Activated T-helper 1 cell treated with anti-CD3 and anti-CD28 coated beads, Interleukin-12 subunit alpha, Interleukin-12 subunit beta, Interleukin-2, Interleukin-4 antibody, amounts not matched to agents 30 ng/mL and 10 ng/mL and 1 ng/mL, durations not matched to agents 14 hours and 24 hours and 36 hours (primary cell): ENCODE measurements at places on chromosomes 6 and 20.

- no peak for DNase-seq
Measured at GRCh38 chr6:131163886-131164285, 28.6 kb downstream of the AKAP7 start.

DNA sequence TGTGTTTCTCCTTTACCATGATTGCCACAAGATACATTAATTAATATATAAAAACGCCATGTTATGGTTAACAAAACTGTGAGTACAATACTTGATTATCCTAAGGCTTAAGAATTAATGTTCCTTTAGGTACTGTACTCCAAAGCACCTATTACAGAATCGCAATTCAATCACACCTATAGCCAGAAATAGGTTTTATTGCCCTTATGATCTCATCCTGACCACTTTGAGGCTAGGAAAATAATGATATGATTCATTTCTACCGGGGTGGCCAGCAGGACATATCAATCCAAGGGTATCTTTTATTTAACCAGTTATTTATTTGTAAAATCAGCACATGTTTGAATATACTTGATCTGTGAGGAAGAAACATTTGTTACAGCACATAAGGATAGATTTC lies 396.6 kb upstream of the GJE1 start:
- DNase-seq: no peak

- DNase-seq: peak; percentile 25
Measured at GRCh38 chr6:109187399-109188114, 92.2 kb downstream of the CEP57L1 start.

DNA sequence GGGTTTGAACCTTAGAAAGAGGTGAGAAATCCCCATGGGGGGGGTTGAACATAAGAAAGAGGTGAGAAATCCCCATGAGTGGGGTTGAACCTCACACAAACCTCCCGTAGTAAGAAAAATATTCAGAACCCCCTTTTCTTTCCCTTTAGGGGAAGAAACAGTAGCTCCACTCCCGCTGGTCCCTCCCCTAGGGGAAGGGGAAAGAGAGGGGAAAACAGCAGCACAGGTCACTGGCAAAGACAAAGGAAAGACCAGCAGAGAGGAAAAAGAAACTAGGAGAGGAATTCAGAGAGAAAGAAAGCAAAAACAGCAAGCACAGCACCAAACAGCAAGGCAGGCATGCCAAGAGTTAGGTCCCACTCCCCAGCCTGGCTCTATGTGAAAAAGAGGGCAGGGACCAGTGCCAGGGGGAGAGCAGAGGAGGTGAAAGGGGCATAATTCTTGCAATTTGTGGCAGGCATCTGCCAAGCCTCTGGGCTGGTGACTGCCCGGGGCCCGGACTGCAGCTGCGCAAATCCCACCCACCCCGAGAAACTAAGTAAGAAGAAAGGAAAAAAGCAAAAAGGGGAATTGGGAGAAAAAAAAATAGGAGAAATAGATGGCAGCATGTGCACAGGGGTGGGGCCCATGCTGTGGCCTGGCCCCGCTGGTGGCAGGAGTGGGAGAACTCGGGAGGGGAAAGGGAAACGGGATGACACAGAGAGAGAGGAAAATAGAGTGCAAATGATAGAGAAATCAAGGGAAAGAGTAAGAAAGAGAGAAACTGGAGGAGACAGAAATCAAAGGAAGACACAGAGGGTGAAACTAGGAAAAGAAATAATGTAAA lies 15.1 kb upstream of the GOPC start:
- DNase-seq: no peak

GRCh38 chr6:167947716-167948115 lies 49.8 kb upstream of the KIF25 start:
- no peak for DNase-seq

- no peak for DNase-seq
Measured at GRCh38 chr6:157546321-157546720, 165.3 kb downstream of the ZDHHC14 start.

DNA sequence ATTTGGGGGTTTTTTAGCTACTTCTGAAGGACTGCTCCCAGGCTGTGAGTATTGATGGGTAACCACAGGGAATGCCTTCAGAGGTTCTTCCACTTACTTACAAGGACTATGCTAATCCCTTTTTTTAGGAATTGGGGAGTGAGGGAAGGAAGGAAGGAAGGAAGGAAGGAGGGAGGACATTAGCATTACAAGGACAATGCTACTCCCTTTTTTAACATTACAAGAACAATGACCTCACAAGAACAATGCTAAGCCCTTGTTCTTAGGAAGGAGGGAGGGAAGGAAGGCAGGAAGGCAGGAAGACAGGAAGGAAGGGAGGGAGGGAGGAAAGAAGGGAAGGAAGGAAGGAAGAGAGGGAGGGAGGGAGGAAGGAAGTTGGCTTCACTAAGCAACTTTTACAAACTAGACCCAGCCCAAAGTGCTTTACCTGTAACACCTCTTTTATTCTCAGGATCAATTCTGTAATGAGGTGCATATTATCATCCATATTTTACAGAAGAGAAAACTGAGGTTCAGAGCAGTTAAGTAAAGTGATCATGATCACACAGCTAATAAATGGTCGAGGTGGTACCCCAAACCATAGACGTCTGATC lies 446.8 kb upstream of the JARID2 start:
- DNase-seq: no peak

GRCh38 chr20:5705827-5706226 lies 44.4 kb upstream of the SHLD1 start:
- DNase-seq: no peak

- DNase-seq: no peak
Measured at GRCh38 chr6:128069188-128069587, 168.3 kb upstream of the THEMIS start.

DNA sequence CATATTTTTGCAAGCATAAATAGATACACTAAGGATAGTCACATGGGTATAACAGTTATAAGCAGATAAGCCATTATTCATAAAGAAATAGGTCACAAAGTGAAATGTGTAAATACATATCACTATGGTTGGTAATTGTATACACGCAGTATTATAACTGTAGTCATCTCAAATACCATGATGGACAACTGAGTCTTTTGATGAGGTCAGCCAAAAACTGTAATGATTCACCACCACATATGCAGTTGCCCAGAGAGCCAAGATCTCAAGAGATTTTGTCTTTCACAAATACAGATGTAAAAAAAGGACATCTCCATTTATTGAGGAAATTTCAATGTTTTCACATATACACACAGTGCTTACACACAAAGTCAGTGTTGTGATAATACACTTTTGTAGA lies 28.3 kb downstream of the ZNF292 start:
- DNase-seq: no peak

GRCh38 chr6:109877028-109878004 lies 100.8 kb upstream of the GPR6 start:
- no peak for DNase-seq

DNA sequence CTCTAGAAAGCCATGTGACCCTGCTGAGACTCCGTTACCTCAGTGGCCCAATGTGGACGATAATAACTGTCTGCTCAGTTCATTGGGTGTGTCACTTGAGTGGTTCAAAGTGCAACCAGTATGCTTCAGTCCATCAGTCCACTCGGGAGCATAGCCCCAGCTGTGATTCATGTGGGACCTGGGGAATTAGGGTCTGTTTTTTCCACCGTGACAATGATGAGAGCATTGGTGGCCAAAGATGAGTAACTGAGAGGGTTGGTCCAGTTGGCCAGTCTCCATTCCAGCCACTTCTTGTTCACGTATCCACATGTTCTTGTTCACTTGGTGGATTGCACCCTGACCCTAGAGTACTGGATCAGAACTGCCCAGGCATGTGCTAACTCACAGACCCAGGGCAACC lies 403.6 kb downstream of the CD83 start:
- no peak for DNase-seq

DNA sequence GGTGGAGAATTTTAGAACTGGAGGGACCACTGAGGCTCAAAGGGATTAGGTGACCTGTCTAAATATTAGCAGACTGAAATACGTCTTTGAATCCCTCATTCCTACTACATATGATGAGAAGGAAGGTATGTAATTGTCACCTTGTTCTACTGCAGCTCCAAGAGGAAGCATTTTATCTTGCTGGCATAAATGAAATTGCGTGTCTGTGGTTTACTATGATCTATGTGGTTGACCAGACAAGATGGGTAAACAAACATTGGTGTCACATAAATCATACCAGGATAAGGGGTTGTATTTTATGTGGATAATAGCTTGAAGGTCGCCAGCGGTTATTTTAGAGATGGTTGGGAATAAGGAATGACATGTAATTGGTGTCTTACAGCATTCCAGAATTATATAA lies 78.2 kb downstream of the LAMA4 start:
- no peak for DNase-seq

- DNase-seq: no peak
Measured at GRCh38 chr6:101534821-101535220, 141.3 kb downstream of the GRIK2 start.

DNA sequence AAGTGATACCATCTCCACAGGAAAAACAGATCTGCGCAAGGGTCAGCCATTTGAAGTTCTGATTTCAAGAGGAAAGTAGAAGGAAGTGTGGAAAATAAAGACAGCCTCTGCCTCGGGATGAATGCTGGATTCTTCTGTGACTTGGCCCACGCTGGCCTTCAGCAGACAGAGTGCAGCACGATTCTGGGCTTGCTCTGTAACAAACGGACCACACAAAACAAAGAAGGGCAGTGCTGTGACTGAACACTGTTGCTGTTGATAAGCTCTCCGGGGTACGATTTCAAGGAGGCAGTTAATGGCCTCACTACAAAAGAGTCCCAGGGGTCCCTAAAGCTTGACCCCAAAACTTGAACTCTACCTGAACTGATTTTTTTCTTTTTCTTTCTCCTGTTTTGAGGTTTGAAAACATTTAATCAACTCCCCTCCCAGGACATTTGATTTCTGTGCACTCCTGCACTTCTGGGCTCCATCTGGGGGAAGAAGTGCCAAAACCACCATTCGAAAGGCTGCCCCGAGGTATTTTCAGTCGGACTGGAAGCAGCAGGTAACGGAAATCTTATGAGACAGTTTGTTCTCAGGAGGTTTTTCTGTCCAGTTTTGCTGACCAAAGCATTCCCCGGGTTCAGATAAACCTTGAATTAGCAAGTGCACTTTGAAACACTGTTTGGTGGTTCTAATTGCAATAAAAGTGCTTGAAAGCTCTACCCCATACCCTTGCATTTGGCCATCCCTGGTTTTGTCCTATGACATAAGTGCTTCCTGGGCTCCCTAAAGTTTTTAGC lies 189.6 kb downstream of the MYLK4 start:
- no peak for DNase-seq

DNA sequence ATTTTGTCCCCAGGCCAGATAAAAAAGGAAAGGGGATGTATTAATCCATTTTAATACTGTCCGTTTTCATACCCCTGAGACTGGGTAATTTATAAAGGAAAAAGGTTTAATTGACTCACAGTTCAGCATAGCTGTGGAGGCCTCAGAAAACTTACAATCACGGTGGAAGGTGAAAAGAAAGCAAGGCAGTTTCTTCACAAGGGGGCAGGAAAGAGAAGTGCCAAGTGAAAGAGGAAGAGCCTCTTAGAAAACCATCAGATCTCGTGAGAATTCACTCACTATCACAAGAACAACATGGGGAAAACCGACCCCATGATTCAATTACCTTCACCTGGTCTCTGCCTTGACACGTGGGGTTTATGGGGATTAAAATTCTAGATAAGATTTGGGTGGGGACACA lies 152.5 kb downstream of the IBTK start:
- DNase-seq: no peak

GRCh38 chr20:4898282-4899244 lies 102.7 kb downstream of the SLC23A2 start:
- no peak for DNase-seq

- no peak for DNase-seq
Measured at GRCh38 chr6:87100216-87100615, 5.3 kb upstream of the CGA start.

DNA sequence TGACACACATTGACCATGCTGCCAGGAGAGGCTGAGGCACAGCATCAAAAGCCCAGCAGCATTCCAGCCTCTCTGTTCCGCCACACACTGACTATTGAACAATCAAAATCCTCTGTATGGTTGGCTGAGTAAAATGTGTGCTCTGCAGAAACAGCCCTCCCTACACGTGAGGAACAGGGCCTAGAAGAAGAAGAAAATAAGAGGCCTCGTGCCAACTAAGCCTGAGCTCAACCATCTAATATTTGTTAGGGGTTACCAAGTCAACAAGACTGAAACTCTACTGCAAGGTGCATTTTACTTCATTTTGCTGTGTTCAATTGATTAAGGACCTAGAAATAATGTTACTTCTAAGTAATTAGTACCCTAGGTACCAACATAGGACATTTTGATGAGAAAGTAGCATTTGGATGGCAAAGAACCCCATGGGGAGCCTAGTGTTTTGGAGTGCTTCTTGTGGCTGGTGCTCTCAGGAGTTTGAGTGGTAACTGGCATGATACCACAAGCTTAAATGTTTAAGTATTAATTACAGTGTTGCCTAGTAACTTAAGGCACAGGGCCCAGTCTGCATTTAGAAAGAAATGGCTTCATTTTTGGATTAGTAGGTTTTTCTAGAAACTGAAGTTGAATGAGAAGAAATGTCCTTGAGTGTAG lies 146.6 kb upstream of the PLN start:
- DNase-seq: no peak

- no peak for DNase-seq
Measured at GRCh38 chr6:42026540-42026939, 23.8 kb upstream of the TAF8 start.

GRCh38 chr6:75085931-75086635 lies 119.8 kb downstream of the COL12A1 start:
- DNase-seq: no peak

- no peak for DNase-seq
Measured at GRCh38 chr6:105227295-105227767, 47.5 kb upstream of the POPDC3 start.

DNA sequence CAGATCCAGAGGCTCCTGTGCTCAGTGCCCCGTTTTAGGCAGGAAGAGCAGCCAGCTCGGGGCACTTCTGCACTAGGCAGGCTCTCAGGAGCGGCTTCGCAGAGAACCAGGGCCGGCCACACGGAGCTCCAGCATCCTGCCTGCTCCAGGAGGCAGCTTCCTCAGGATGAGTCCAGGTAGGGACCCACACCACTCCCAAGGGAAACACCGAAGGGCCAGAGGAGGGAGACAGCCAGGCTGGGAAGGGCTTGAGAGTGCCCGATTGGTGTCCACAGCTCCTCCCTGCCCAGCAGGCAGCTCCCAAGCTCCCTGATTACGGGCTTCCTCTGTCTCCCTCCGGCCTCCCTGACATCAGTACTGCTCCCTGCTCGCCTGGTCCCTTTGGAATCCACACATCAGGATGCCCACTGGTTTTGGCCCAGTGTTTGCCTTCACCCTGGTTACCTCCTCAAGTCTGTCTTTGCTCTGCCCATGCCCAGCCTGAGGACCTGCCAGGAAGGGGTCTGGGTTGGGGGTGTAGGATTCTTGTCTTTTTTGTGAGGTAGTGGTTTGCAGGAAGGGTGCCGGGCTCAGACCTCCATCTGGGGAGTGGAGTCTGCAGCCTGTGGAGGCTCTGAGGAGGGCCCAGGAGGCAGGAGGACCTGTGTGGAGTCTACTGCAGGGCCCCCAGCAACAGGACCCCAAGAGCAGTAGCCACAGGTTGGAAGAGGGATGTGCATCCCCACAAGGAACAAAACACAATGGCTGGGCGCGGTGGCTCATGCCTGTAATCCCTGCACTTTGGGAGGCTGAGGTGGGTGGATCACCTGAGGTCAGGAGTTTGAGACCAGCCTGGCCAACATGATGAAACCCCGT lies 11.2 kb upstream of the PYGB start:
- no peak for DNase-seq

GRCh38 chr20:13744352-13744751 lies 40.4 kb downstream of the ESF1 start:
- no peak for DNase-seq
